ENCODE measurements at places on chromosomes 4 and X.

GRCh38 chr4:14984448-14984847 lies 17.8 kb upstream of the CPEB2 start:
- peak; percentile 7 for DNase-seq

DNA sequence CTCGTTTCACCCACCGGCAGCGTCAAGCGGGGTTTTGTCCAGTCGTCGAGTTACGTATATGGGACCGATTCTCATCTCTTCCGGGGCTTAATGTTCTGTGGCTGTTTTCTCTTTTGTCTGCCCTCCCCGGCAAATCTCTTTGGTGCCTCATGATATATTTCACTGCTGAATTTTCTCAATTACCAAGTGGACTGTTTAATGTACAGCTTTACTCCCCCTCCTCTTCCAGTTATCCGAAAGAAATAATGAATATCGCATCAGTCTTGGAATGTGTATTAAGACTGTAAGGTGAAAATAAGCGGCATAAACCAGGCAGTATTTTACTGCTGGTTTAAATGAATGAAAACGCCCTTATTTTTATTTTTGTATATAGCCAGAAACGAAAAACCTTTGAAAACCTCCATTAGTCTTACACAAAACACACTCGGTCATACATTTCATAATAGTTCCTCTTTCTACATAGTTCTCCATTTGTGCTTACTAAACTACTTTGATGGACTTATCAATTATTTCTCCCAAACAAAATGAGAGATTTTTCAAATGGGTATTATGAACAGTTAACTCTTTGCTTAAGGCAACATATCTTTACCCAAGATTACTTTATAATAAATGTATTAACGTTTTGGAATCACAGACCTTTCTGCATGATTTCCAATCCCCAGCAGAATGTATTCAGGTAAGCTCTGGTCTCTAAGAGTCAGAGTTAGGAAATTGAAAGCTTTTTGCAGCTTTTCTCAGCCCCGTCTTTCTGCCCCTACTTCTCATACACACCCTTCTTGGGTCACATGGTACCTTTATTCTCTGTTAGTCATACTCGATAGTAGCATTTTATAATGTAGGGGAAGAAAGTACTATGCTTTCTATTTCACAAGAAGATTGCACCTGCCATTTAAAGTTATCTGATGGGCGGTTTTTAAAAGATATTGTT lies 979 bp downstream of the RP2 start:
- peak; percentile 70 for DNase-seq

- peak; percentile 17 for DNase-seq
Observed at GRCh38 chr4:67122029-67122428, 423.3 kb downstream of the CENPC start.

- peak; percentile 15 for DNase-seq
Observed at GRCh38 chrX:30618160-30618765, 35.0 kb upstream of the GK start.

DNA sequence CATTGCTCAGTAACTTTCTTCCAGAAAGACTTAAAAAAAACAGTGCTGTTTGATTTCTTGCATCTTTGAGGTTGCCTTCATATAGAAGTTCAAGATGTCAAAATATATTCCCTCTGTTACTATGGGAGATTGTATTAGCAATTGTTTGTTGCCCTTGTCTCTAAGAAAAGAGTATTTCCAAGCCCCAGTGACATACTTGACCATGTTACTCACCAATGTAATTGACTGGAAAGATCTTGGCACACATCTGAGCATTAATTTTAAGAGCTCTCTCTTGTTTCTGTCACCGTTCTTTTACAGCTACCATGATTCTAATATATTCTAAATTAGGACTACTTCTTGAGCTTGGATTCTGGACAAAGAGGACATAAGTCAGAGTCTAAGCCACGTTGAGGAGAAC lies 902.7 kb upstream of the EPHA5 start:
- peak; percentile 53 for DNase-seq

DNA sequence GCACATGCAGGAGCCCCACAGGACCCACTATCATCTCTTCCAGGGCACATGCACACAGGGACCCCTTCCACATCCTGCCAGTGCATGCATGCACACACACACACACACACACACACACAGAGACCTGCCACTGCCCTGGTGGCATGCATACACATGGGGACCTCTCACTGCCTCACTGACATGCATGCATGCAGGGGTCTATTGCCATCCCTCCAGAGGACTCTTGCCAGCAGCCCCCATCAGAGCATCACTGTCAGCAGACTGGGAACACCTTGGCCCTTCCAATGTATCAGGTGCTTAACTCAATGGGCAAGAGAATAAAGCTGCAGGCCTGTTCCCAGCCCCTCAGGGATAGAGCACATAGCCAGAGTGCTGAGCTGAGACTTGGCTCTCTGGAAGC lies 433.6 kb upstream of the PPP1R2C start:
- DNase-seq, result no peak

- no peak for DNase-seq
Observed at GRCh38 chr4:96103086-96103485, 263.2 kb downstream of the PDHA2 start.

GRCh38 chr4:165519591-165519990 lies 140.8 kb downstream of the CPE start:
- no peak for DNase-seq

DNA sequence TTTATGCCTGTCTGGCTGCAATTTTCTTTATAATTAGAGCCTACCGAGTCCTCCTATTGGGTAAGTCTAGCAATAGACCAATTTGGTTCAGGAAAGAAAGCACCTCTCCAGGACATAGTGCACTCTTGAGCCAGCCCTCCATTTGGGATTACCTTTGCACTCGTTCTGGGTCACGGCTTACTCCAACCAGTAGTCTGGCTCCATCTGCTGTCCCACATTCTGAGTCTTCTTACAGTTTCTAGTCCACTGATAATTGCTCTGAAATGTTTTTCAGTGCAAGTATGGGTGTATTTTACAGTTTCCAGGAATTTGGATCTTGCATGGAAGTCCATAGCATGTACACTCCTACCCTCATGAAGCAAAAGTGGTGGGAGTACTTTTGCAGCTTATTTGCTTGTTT lies 34.8 kb upstream of the USP51 start:
- DNase-seq, result peak; percentile 0

GRCh38 chr4:169675825-169676224 lies 55.4 kb downstream of the CLCN3 start:
- no peak for DNase-seq

DNA sequence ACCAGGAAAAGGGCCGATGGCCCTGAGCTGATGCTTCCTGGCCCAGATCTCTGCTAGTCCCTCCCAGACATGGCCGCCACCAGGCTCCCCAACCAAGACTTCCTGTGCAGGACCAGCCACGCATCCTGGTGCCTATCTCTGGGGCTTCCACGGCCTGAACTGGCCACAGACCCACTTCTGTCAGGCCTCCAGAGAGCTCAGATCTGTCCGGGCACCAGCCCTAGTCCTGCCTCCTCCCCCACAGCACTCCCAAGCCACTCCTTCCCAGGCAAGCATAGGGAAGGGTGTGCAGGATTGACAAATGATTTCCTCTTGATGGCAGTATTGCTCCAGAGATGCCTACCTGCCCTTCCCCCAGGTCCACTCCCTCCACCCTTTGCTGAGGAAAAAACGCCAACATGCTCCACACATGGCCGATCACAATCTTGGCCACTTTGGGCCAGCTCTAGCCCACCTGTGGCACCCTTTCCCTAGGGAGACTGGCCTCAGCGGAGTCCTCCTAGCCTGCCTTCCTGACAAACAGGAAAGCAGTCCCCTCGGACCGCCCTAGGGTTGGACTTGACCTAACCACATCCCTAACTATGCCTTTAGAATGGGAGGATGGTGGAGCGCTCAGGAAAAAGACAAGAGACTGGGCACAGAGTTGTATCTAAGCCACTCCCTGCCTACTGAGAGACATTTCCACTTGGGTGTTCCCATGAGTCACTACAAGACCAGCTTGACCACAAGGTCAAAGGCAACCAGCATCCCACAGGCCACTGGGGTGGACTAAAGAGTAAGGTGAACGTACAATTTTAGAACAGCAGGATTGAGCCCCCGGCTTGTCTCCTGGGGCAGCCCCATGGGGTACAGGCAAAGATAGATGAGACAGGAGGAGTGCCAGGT lies 277.5 kb upstream of the AGTR2 start:
- no peak for DNase-seq

DNA sequence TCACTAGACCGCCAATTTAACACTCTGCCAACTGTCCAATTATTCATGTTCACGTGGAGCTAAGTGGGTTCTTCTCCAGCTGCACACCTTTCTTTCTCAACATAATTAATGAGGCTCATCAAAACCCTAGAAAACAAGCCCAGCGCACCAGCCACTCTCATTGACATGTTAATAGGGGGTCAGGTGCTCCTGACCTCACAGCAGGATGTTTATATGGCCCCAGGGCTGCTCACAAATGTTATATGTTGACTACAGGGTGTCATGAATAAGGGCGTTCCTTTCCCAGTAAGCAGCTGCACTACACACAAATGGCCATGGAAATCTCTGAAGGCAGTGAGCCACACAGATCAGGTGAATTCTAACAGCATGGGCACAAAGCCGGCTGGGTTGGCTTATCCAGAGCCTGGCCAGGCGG lies 209.8 kb downstream of the MGST2 start:
- no peak for DNase-seq

GRCh38 chr4:173252024-173252935 lies 81.9 kb downstream of the HMGB2 start:
- peak; percentile 99 for DNase-seq

DNA sequence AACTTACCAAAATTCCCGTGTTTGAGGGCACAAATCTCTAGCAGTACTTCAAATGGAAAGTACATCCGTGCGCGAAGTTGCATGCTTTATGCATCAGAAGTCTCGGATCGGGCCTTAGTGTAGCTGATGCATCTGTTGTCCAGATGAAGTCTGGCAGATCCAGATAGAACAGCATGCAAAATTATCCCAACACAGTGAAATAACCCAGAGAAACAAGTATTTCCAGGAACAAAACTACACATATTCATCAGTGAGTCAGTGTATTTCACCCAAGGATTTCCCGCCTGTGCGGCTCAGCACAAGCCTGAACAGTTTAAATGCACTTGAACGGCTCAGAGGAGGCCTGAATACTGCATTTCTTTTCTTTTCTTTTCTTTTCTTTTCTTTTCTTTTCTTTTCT lies 27.4 kb upstream of the CLDN24 start:
- DNase-seq, result peak; percentile 76

GRCh38 chr4:116453127-116453526 lies 632.2 kb downstream of the TRAM1L1 start:
- no peak for DNase-seq

DNA sequence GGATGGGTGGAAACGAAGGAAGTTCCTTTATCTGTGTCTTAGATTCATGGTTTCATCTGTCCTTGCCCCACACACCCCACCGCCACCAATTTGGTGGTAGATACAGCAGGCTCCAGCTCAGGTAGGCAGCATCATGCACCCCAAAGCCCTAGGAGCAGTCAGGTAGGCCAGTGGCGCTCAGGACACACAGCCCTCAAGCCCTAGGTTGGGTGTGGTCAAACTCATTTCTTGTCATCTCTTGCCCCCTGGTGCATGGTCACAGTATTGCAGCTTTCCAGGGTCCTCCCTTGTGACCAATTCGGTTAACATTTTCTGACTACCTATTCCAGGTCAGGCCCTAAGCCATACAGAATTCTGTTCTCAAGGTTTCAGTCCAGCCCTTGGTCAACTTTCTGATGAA lies 14.5 kb upstream of the PRRG3 start:
- peak; percentile 29 for DNase-seq

GRCh38 chr4:74033739-74034138 lies 4.8 kb downstream of the CXCL3 start:
- peak; percentile 92 for DNase-seq

DNA sequence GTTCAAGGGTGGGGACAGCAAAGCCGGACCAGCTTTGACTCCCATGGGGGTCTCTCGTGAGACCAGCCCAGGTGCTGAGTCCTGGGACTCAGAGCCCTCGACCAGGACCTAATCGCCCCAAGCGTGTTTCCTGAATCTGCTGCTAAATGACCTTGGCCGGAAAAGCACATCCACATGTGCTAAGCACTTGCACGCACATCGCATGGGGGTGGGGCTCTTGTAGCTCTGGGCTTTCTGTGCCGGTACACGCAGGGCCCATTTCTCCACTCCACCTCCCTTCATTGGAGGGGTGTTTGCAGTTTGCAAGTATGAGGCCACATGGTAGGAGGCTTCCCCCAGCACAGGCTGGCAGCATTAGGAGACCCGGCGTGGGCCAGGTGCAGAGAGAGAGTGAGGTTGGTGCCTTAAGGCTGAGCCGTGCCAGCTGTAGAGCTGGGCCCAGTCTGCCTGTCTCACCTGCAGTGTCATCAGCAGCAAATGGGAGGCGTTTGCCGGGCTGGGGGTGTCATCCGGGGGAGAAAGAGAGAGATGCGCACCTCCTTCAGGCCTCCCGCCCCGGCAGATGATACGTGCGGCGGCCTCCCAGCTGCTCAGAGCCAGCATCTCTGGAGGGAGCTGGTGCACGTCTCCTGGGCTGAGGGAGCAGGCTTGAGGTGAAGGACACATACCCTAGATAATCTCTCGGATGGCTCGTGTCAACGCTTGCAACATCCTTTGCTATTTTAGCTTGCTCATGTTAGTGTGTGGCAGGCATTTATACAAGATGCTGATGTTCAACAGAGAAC lies 45.2 kb upstream of the CLCN4 start:
- no peak for DNase-seq

DNA sequence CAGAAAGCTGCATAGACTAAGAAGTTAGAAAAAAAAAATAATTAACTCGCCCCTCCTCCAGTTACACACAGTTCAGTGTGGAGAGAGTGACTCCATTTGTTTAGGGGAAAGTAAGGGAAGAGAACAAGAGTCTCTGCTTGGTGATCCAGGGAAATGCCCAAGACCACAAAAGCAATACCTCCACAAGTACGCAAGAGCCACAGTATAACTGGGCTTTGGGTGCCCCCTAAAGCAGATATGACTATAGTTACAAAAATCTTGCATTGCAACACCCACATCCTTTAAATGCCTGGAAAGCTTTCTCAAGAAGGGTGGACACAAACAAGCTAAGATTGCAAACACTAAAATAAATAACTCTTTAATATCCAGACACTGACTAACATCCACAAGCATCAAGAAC lies 164.2 kb upstream of the NRK start:
- peak; percentile 24 for DNase-seq

GRCh38 chr4:87105101-87105845 lies 115.1 kb downstream of the KLHL8 start:
- no peak for DNase-seq

DNA sequence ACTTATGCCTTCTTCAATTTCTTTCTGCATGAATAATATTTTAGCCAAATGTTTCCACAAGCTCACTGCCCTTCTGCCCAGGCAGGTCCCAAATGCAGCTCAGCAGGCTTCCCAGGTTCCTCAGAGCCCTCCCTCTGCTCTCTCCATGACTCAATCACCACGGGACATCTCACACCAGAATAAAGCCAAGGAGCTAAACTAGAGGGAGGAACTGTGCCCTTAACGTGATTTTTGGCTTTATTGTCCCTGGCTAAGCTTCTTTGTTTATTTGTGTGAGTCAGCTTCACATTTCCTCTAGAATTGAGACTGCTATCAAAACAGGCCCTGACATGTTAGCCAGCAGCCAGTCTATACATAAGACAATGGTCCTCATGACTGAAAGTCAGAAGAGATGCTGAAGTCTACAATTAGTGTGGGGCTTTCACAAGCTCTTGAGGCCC lies 186.4 kb upstream of the GALNT7 start:
- DNase-seq, result peak; percentile 100

All from bronchial epithelial cell (primary cell).